Stimulated activated CD8-positive, alpha-beta memory T cell treated with anti-CD3 and anti-CD28 coated beads, Interleukin-7, amount 100 ng/mL, for 1 hour (primary cell): ENCODE measurements at places on chromosomes 7 and 10.

DNA sequence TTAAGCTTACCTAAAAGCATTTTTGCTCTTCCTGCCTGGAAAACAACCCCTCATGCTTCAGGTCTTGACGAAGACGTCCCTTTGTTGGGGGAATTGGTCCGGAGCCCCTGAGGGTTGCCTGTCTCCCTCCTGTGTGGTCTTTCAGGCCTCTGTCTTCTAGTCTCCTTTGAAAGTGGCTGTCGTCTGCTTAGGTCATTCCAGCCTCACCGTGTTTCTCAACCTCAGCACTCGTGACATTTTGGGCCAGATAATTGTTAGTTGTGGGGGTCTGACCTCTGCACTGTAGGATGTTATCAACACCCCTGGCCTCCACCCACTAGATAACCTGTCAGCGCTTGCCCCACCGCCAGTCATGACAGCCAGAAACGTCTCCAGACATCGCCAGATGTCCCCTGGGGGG lies 219.1 kb downstream of the TCF7L2 start:
- DNase-seq, result no peak

DNA sequence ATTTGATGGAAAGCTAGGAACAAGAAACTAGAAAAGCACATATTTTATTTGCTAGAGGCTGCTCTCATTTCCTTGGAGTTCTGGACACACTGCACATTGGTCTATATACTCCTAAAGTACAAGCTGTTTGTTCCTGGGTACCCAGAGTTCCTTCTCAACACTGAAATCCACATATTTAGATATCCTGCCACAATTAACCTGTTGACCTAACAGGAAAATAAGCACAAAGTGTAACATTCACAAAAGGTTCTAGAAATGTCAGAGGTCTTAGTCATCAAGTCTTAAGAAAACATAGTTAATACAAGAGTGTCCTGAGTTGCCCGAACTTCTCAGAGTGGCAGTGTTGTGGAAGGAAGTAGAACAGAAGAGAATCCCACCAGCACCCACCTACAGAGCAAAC lies 115.6 kb downstream of the ELMO1 start:
- no peak for DNase-seq

- no peak for DNase-seq
Observed at GRCh38 chr7:25802473-25802872, 349.5 kb upstream of the NFE2L3 start.

GRCh38 chr7:84271543-84271942 lies 77.0 kb upstream of the SEMA3A start:
- no peak for DNase-seq

DNA sequence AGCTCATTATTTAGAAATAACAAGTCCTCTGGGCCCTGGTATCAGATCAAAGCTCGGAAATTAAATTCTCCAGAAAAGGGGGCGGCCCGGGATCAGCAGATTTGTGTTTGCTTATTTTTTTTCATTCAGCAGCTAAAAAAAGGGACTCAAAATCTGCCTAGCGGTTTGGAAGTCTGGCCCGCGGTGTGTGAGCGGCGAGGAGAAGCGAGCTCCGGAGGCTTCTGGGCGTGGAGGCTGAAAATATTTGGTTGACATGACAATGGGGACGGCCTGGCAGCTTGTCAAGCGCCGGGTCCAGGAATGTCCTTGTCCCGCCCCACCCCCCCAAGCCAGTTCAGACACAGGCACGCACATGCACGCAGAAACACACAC lies 43.4 kb downstream of the FOXL3 start:
- no peak for DNase-seq

GRCh38 chr10:26242706-26243350 lies 26.3 kb downstream of the GAD2 start:
- no peak for DNase-seq

GRCh38 chr10:43901302-43901701 lies 252.6 kb upstream of the ZNF32 start:
- no peak for DNase-seq

- no peak for DNase-seq
Observed at GRCh38 chr7:105677410-105677730, 96.1 kb upstream of the EFCAB10 start.

- DNase-seq, result no peak
Observed at GRCh38 chr7:27247000-27247399, 4.4 kb downstream of the EVX1 start.

- DNase-seq, result no peak
Observed at GRCh38 chr10:22674573-22674930, 39.8 kb downstream of the PIP4K2A start.

DNA sequence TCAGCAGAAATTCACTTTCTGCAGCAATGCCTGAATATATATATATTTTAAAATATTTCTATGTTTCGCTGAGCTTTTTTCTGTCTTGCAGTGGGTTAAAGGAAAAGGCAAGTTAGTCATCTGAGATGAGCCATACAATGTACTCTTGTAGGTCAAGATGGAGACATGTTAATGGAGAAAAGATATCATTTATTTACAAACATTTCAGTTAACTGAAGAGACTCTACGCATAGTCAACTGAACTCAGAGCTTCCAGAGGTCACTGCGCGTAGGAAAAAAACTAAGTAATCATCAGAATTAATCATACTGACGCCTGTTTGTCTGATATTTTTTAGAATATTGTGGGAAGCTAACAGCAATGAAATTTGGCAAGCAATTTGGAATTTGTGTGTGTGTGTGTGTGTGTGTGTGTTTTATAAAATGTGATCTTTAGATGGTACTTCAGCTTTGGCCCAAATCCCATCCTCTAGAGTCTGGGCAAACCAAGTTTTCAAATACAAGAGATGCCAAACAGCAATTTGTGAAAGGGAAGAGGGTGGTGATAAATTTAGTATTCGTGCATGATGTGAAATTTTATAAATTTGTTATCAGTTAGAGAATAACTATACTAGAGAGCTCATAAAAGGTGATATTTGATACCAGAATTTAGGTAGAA lies 193.9 kb upstream of the AGR3 start:
- DNase-seq, result no peak

DNA sequence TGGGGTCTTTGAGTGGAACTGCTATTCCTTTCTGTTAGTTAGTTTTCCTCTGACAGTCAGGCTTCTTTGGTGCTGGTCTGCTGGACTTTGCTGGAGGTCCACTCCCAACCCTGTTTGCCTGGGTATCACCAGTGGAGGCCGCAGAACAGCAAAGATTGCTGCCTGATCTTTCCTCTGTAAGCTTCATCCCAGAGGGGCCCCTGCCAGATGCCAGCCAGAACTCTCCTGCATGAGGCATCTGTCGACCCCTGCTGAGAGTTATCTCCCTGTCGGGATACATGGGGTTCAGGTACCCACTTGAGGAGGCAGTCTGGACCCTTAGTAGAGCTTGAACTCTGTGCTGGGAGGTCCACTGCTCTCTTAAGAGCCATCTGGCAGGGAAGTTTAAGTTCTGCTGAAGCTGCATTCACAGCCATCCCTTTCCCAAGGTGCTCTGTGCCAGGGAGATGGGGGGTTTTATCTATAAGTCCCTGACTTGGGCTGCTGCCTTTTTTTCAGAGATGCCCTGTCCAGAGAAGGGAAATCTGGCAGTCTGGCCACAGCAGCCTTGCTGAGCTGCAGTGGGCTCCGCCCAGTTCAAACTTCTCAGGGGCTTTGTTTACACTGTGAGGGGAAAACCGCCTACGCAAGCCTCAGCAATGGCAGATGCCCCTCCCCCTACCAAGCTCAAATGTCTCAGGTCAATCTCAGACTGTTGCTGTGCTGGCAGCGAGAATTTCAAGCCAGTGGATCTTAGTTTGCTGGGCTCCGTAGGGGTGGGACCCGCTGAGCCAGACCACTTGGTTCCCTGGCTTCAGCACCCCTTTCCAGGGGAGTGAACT lies 89.7 kb upstream of the CDK6 start:
- DNase-seq, result no peak

DNA sequence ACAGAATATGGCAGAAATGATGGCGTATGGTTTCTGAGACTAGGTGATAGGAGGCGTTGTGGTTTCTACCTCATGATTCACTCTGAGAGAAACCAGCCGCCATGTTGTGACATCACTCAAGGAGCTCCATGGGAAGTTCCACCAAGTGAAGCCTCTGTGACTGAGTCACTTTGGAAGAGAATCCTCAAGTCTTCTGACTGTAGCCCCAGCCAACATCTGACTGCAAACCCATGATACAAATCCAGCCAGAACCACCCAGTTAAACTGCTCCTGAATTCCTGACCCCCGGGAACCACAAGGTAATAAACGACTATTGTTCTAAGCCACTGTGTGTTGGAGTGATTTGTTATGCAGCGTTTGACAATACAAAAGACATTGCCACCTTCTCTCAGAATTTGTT lies 91.1 kb upstream of the CARD11 start:
- no peak for DNase-seq
